Gastroesophageal sphincter (tissue), 4 donors: ENCODE measurements at places on chromosomes 1 and 21. TPM values are rescaled to one million over a fixed set of nuclear protein-coding genes. Genes with fewer than 3 reads are reported as not detected.

- H3K4me3 ChIP-seq: no peak overlapping the region
- H3K36me3 ChIP-seq: no peaks in the 10 kb centered on the region
- ATAC-seq: no peak
- peaks cover 4% of the 10 kb centered on the region for H3K27me3 ChIP-seq
- no peaks in the 10 kb centered on the region for H3K4me1 ChIP-seq
- no peak overlapping the region for H3K27ac ChIP-seq
Measured at GRCh38 chr1:214058076-214058475, 70.3 kb downstream of the PROX1 start.

GRCh38 chr1:179001451-179001850 is 24.2 kb upstream of the FAM20B start:
- no peak overlapping the region for H3K4me3 ChIP-seq
- no peaks in the 10 kb centered on the region for H3K27me3 ChIP-seq
- H3K36me3 ChIP-seq: no peaks in the 10 kb centered on the region
- ATAC-seq: no peak

- H3K4me1 ChIP-seq: no peaks in the 10 kb centered on the region
- no peak overlapping the region for H3K27ac ChIP-seq
- no peak for ATAC-seq
- no peaks in the 10 kb centered on the region for H3K36me3 ChIP-seq
- H3K27me3 ChIP-seq: no peaks in the 10 kb centered on the region
- no peak overlapping the region for H3K4me3 ChIP-seq
Measured at GRCh38 chr1:219380463-219380862, 206.8 kb downstream of the LYPLAL1 start.

DNA sequence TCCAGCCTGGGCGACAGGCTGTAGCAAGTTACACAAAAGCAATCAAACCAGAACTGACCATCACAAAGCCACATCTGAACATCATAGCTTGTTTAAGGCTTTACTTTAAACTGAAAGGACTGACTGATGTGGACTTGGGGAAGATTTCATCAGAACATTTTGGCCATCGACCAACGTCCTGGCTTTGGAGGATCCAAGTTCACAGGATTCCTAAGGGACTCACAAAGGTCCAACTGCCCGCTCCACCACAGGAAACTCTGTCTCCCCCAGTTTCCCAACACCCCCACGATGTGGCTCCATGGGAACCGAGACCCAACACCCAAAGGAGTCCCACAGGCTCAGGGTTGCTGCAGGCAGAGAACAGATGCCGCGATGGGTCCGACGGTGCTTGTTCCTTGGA is 9.3 kb downstream of the SSU72 start:
- H3K27ac ChIP-seq: no peak overlapping the region
- H3K27me3 ChIP-seq: no peaks in the 10 kb centered on the region
- H3K36me3 ChIP-seq: peaks cover 68% of the 10 kb centered on the region
- H3K4me3 ChIP-seq: no peak overlapping the region
- peaks cover 41% of the 10 kb centered on the region for H3K4me1 ChIP-seq

GRCh38 chr1:198147216-198147615 is 9.6 kb upstream of the NEK7 start:
- no peak for ATAC-seq
- no peaks in the 10 kb centered on the region for H3K4me1 ChIP-seq
- H3K27ac ChIP-seq: no peak overlapping the region
- H3K27me3 ChIP-seq: no peaks in the 10 kb centered on the region
- no peak overlapping the region for H3K4me3 ChIP-seq

The SPAG17 gene
- 2.2 TPM for total RNA-seq

- no peaks in the 10 kb centered on the region for H3K27me3 ChIP-seq
- no peak for ATAC-seq
- H3K4me3 ChIP-seq: no peak overlapping the region
- no peaks in the 10 kb centered on the region for H3K4me1 ChIP-seq
Measured at GRCh38 chr1:192584866-192585265, 9.3 kb downstream of the RGS1 start.

- peaks cover 42% of the 10 kb centered on the region for H3K36me3 ChIP-seq
- H3K27me3 ChIP-seq: no peaks in the 10 kb centered on the region
- ATAC-seq: no peak
- H3K4me3 ChIP-seq: no peak overlapping the region
- no peaks in the 10 kb centered on the region for H3K4me1 ChIP-seq
Measured at GRCh38 chr1:40840526-40841323, 21.4 kb downstream of the CITED4 start.

The DENND4B gene
- total RNA-seq: 29.3 TPM

The DUSP23 gene
- total RNA-seq: 57.5 TPM

DNA sequence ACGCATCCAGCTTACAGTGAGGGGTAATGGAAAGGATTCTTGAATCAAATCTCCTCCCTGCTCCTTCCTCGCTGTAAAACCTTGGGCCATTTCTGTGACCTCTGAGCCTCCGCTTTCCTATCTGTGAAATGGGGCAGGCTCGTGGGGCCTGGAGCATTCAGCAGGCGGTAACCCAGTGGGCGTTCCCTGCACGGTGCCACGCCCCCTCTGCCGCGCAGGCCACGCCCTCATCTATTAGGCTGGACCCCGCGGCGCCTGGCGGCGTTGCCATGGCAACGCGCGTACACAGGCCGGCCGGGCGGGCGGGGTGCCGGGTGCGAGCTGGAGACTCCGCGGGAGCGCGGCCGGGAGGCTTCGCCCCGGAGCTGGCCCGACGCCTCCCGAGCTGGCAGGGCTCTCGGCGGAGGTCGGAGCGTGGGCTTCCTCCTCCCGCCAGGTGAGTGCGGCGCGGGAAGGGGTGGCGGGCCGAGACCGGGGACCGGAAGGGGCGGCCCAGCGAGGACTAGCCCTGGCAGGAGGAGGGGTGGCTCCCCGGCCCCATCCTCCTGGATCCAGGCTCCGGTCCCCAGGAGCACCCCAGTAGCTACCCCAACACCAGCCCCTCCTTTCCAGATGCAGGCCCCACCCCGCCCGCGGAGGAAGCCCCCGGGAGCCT is at the start of gene FHAD1:
Gene FHAD1, plus strand, starts transcription at position 264 of the 655 bp plus-strand sequence. CDS start 4,562 bp downstream, outside the sequence.
- H3K27ac ChIP-seq: peak within 1 kb of the TSS; percentile 44
- peaks cover 50% of the 10 kb centered on the region for H3K4me1 ChIP-seq
- H3K27me3 ChIP-seq: peaks cover 8% of the 10 kb centered on the region
- H3K36me3 ChIP-seq: no peaks in the 10 kb centered on the region
- ATAC-seq: peak; percentile 34
- peak within 1 kb of the TSS; percentile 35 for H3K4me3 ChIP-seq

DNA sequence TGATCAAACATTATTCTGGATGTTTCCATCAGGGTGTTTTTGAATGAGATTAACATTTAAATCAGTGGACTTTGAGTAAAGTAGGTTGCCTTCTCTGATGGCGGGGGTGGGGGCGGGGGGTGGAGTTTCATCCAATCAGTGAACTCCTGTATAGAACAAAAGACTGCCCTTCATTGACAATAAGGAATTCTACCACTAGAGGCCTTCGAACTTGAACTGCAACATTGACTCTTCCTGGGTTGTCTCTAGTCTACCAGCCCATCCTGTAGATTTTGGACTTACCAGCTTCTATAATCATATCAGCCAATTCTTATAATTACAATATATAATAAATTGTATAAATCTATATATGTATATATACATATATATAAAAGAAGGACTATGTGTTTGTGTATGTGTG is 520.4 kb upstream of the CXADR start:
- no peaks in the 10 kb centered on the region for H3K27me3 ChIP-seq
- no peak overlapping the region for H3K4me3 ChIP-seq
- ATAC-seq: no peak
- H3K36me3 ChIP-seq: no peaks in the 10 kb centered on the region

The CGN gene
- 0.16 TPM for total RNA-seq

DNA sequence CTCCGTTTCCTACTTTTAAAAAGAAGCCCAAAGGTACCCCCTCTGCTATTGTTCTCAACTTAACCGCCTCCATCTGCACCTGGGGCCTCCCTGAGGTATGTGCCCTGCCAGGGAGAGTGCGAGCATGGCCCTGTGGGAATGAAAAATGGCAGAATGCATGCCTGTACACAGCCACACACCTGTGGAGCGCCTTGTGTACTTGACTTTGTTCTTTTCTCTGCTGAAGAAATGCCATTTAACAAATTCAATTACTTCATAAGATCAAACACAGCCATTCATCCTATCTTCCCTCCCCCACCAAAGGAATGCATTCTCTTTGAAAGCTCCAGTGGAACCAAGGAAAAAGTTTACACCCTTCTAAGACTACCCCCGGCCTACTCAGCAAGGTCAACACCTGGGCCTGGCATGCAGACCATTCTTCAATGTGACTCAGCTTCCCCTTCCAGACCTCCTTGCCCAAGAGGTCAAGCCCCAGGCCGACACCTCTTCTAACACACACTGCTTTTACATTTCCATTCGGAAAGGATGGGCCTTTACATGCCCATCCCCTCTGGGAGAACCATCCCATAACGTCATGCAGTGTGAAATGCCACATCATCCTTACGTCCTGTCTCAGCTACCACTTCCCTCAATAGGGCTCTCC is 123.7 kb downstream of the SMYD2 start:
- no peak overlapping the region for H3K4me3 ChIP-seq
- H3K27ac ChIP-seq: no peak overlapping the region
- no peaks in the 10 kb centered on the region for H3K27me3 ChIP-seq
- no peaks in the 10 kb centered on the region for H3K36me3 ChIP-seq

The ZMYND12 gene
- 1.9 TPM for total RNA-seq

The IL23R gene
- total RNA-seq: not detected

DNA sequence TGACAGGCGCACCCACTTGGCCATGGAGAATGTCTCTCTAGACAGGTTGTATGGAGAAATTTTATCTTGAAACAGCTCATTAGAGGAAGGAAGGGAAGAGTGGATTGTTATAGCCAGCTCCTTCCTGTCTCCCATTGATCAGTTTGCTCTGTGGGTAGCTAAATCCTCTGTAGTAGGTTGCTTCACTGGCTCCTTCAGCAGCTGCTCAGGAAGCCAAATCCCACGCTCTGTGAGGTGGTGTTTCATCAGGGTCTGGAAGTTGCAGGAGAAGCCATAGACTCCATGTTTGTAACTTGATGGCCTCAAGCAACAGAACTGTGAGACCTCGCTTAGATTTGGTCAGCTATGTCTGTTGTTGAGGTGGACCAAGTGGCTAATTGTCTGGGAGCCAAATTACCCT is 6.8 kb upstream of the NFYC start:
- H3K27ac ChIP-seq: no peak overlapping the region
- no peaks in the 10 kb centered on the region for H3K27me3 ChIP-seq
- ATAC-seq: no peak
- no peaks in the 10 kb centered on the region for H3K4me1 ChIP-seq
- no peak overlapping the region for H3K4me3 ChIP-seq

The LBR gene
- total RNA-seq: 139 TPM

- H3K27ac ChIP-seq: no peak overlapping the region
- H3K27me3 ChIP-seq: no peaks in the 10 kb centered on the region
- ATAC-seq: no peak
- H3K36me3 ChIP-seq: no peaks in the 10 kb centered on the region
- H3K4me3 ChIP-seq: no peak overlapping the region
Measured at GRCh38 chr1:247114351-247115140, 10.4 kb upstream of the ZNF669 start.

The AGTRAP gene
- total RNA-seq: 56.4 TPM

DNA sequence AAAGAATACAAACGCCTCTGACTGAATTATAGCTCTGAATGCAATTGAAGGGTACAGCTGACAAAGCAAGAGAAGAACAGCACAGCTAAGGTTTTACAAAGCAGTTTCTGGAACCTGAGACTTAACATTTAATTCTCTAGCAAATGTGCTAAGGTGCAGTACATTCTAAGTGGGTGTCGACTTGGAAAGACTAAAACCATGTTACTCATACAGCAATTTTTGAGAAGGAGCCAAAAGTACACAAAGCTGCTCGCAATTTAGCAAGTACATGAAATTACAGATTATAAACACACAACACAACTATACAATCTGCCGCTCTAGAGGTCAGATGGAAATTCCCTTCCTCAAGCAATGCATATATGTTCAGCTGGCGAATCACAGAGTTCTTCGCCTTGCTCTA is 121.9 kb downstream of the TIAM1 start:
- H3K4me3 ChIP-seq: no peak overlapping the region
- H3K27ac ChIP-seq: no peak overlapping the region
- no peaks in the 10 kb centered on the region for H3K27me3 ChIP-seq
- H3K36me3 ChIP-seq: no peaks in the 10 kb centered on the region
- peaks cover 10% of the 10 kb centered on the region for H3K4me1 ChIP-seq

The SPRR2A gene
- 59.3 TPM for total RNA-seq

The TIE1 gene
- 42.6 TPM for total RNA-seq

DNA sequence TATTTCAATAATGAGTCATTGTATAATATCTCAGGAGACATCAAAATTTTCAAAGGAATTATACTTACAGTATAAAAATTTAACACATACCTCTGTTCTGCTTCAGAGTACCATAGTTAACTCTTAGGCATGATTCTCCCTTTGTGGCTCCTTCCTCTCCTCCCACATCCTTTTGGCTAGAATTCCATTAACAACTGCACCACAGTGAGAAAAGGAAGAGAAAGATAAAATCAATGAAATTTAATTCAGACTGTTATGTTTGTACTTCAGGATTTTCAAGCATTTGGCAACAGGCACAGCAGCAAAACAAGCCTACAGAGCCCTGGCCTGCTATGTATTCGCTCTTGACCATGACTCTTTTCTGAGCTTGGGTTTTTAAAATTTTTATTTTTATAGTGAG is 57.2 kb upstream of the SGIP1 start:
- no peaks in the 10 kb centered on the region for H3K27me3 ChIP-seq
- no peak for ATAC-seq
- no peaks in the 10 kb centered on the region for H3K36me3 ChIP-seq
- no peaks in the 10 kb centered on the region for H3K4me1 ChIP-seq
- no peak overlapping the region for H3K4me3 ChIP-seq

DNA sequence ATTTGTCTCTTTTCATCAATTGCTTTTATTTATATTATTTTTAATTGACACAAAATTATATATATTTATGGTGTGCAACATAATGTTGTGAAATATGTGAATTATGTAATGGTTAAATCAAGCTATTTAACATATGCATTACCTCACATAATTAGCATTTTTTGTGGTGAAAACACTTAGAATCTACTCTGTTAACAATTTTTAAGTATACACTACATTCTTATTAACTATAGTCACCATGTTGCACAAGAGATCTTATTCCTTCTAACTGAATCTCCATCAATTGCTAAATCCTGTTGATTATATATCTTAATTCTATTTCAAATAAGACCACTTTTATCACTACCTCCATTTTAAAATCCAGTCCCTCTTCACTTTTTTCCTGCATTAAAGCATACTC is 42.5 kb downstream of the PLPPR5 start:
- ATAC-seq: no peak
- no peaks in the 10 kb centered on the region for H3K36me3 ChIP-seq
- peaks cover 15% of the 10 kb centered on the region for H3K27me3 ChIP-seq
- no peak overlapping the region for H3K4me3 ChIP-seq

The GSTM4 gene
- total RNA-seq: 21.4 TPM

- no peak overlapping the region for H3K4me3 ChIP-seq
- ATAC-seq: no peak
Measured at GRCh38 chr1:165187031-165188009, 169.2 kb downstream of the LMX1A start.

GRCh38 chr21:42724226-42724920 is 71.0 kb downstream of the PDE9A start:
- peaks cover 3% of the 10 kb centered on the region for H3K4me1 ChIP-seq
- H3K27ac ChIP-seq: no peak overlapping the region
- no peaks in the 10 kb centered on the region for H3K27me3 ChIP-seq
- no peak overlapping the region for H3K4me3 ChIP-seq
- no peaks in the 10 kb centered on the region for H3K36me3 ChIP-seq

The LCK gene
- 0.47 TPM for total RNA-seq

The CFHR1 gene
- total RNA-seq: not detected

The KANK4 gene
- total RNA-seq: 0.17 TPM
